ENCODE measurements at places on chromosomes 5 and 9.

GRCh38 chr9:16426716-16427115 lies 443.8 kb downstream of the BNC2 start:
- DNase-seq: no peak

DNA sequence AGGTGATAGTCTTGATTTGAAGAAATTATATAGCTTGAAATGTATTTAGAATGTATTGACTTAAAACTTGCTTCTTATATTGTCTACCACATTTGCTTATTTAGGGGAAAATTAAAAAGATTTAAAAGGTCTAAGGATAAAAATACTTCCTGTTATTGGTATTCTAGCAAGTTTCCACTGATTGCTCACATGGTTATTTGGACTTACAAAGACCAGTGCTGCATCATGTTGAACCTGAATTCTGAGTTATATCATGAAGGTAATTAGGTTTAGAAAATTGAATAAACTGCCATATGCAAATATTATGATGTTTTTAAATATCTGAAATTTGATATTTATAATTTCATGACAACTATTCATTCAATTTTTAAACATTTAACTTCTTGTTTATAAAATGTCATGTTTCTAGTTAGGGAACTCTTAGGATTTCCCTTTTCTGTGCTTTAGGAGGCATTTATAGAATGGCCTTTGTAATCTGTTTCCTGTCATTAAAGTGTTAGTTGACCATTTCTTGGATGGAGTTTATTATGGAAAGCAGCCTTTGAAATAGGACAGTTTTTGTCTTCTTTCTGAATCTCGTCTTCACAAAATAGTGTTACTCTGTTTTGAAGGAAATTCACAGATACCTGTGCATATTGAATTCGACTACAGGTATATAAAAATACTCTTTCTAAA lies 85.8 kb downstream of the MTREX start:
- DNase-seq: no peak

- no peak for DNase-seq
Measured at GRCh38 chr9:110638381-110638954, 30.1 kb upstream of the MUSK start.

GRCh38 chr5:128062172-128062746 lies 21.3 kb upstream of the SLC12A2 start:
- no peak for DNase-seq

DNA sequence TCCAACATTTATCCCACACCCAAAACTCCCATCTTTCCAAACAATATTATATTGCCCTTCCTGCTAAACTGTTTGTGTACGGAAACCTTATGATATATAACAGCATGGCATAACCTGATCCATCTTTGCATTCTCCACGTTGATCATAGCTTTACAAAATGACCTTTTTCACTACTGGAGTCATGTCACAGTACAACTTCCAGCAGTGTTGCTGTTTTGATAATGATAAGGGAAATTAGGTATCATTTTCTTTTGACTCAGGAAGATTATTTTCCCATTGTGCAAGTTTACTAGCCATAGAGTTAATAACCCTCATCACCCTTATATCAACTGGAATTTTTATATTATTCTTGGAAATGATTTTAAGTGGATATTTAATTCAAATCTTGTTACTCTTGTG lies 57.5 kb downstream of the SH3GL2 start:
- DNase-seq: no peak

DNA sequence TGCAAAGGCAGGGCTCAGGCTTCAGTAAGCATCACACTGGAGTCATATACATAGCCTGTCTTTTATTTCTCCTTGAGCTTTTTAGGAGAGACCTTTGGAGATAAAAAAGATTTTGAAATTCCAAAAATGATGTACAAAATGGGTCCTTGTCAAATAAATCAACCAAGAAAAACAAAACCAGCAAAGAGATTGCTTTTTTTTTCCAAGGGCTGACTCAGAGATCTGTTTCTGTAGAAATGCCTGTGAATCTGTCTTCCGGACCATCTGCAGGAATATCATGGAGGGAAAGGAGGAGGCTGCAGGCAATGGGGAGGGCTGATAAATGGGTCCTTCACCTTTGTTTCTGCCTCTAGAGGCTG lies 77.4 kb downstream of the SLIT3 start:
- DNase-seq: no peak

GRCh38 chr5:50958852-50959457 lies 292.5 kb downstream of the PARP8 start:
- peak; percentile 22 for DNase-seq

DNA sequence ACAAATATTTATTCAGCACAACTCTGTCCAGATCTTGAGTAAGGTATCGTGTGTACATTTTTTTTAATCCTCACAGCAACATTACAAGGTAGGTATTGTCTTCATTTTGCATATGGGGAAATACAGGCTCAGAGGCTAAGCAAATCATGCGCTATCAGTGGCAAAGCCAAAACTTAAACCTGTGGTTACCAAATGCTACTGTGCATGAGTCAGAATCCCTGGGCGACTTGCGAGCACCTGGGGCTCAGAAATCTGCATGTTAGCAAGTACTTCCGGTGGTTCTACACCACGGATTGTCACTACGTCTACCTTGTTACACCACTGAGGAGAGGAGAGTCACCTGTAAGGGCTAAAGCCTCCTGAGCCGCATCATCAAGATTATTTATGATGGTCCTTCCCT lies 21.3 kb downstream of the C5orf58 start:
- peak; percentile 80 for DNase-seq

DNA sequence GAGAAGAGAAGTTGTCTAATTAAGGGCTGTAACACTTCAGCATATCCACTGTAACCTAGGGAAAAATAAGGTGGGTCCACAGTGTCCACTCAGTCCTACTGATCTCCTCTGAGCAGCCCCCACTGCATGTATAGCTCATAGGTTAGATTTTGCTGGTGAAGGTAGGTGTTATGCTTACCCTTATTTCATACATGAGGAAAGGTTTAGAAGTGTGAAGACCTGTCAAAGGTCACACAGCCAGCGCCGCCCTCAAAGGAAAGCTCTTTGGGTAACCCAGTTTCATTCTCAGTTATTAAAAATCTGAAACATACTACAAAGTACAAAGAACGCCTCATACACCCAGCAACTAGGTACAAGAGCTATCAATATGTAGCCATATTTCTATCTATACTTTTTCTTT lies 87.2 kb downstream of the TLE4 start:
- DNase-seq: no peak

- peak; percentile 65 for DNase-seq
Measured at GRCh38 chr9:35826071-35826701, 2.3 kb downstream of the FAM221B start.

- DNase-seq: peak; percentile 79
Measured at GRCh38 chr5:180830253-180831138, 27.9 kb upstream of the MGAT1 start.

GRCh38 chr9:110579862-110580219 lies 300 bp upstream of the SVEP1 start:
- no peak for DNase-seq

DNA sequence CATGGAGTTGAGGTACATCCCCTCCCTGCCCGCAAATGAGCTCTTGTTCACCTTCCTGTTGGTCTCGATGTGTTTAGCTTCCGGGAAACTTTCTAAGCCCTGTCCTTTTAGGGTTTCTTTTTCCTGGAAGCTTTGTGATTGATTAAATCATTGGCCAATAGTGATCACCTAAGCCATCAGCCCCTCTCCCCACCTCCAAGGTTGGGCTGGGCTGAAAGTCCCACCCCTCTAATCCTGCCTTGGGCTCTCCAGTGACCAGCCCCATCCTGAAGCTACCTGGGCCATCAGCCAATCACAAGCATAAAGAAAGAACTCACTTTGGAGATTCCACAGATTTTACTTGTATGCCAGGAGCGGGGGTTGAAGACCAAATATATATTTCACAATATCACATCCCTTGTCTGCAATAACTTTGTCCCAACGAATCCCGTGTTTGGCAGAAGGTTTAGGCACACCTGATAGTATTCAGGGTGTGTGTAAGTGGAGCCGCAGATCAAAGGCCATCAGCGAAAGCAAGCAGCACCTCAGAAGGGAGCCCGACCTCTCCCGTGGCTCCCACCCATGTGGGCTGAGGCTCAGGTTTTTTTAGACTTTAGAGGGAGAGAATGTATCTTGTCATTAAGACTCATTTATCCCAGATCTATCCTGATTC lies 20.4 kb downstream of the ROPN1L start:
- no peak for DNase-seq

DNA sequence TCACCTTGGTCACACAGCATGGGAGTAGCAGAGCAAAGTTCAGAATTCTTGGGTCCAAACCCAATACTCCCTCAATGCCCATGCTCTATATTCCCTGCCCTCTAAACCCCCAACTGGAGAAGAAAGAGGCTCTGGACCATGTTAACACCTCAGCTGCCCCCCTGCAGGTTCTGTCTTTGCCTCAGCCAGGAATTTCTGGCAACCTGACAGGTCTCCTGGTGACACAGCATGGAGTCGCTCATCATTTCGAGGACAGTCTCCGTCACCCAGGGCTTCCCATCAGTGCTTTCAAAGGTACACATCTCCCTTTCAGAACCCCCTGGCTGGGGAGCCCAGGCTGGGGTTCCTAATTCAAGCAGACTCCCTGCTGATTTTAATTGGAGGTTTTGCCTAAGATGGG lies 189.5 kb downstream of the BRINP1 start:
- DNase-seq: no peak

- no peak for DNase-seq
Measured at GRCh38 chr5:14364576-14365472, 216.8 kb upstream of the OTULINL start.

GRCh38 chr9:71925834-71926233 lies 14.4 kb downstream of the C9orf85 start:
- no peak for DNase-seq

GRCh38 chr9:111020594-111020993 lies 17.7 kb downstream of the LPAR1 start:
- no peak for DNase-seq

DNA sequence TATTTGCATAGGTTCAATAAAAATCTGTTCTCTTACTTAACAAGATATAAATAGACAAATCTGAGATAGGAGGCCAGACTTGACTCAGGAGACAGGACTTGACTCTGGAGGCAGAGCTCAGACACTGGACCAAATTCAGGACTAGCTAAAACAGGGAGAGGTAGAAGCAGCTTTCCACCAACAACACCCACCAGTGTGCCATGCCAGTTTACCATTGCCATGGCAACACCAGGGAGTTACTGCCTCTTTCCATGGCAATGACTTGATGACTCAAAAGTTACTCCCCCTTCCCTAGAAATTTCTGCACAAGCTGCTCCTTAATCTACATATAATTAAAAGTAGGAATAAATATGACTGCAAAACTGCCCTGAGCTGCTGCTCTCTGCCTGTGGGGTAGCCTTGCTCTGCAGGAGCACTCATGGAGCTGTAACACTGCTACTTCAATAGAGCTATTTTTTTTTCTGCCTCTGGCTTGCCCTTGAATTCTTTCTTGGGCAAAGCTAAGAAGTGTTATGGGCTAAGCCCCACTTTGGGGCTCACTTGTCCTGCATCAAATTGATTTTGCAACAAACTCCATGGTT lies 473.0 kb downstream of the PLK2 start:
- DNase-seq: no peak

DNA sequence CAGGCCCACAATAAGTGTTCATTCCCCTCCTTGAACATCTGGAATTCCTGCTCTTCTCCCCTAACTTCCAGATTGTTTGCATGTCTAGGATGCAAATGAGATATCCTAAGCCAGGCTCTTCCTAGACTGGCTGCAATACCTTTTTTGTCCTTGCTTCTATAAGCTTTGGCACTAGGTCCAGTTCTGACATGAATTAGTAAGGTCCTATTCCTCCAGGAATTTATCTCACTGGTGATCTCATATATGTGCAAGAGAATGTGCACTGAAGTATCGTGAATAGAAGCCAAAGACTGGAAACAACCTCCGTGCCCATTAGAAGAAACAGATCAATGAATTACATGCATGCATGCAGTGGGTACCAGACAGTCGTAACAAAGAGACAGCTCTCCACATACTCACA lies 25.2 kb downstream of the DUSP1 start:
- DNase-seq: no peak

DNA sequence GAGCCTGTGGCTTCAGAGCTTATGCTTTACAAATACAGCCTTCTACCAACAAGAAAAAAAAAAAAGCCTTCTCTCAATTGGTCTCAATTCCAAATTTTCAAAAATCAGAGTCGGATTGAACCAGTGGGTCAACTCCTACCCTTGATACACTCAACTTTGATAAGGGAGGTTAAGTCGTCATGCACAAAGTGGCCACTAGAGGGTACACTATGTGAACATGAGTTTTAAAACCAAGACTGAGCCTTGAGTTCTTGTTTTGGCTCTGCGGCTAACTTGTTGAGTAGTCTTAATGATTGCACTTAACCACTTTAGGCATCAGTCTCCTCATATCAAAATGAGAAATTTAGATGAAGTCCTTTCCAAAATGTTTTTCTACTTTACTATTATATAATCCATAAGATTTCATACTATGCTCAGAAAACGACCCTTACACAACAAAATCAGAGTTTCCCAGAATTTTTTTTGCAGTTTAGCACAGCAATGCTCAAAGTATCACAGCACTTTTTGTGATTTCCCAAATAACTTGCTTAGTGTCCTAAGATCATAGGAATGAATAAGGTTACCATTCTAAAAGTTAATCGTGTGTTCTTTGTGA lies 92.9 kb upstream of the MTAP start:
- peak; percentile 67 for DNase-seq

- no peak for DNase-seq
Measured at GRCh38 chr5:94469894-94470329, 148.5 kb downstream of the KIAA0825 start.

- DNase-seq: no peak
Measured at GRCh38 chr9:126165755-126166154, 160.9 kb upstream of the MVB12B start.

DNA sequence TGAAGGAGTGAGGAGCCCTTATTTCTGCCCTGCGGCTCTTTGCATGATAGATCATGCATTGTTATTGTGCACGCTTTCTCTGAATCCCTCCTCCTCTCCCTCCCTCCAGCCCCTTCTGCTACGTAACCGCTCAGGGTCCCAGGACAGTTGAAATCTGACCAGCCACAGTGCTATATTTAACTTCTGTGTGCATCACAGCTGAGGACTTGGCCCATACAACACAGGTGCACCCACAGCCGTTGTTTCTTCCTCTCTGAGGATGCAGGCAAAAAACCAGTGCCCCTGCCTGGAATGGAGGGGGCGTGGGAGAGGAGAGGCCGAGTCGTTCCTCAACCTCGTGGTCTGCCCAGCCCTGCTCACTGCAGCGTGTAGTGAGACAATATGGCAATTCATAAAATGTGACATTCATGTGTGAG lies 335.6 kb upstream of the CLINT1 start:
- DNase-seq: no peak

Data from CD4-positive, alpha-beta T cell treated with Interleukin-21 for 1 hour (primary cell).